Breast epithelium (tissue), 4 donors: ENCODE measurements at places on chromosomes 2 and 18. TPM values are rescaled to one million over a fixed set of nuclear protein-coding genes. Genes with fewer than 3 reads are reported as not detected.
A peak's percentile ranks its signal among the peaks of the same experiment; 100 is the strongest.

GRCh38 chr2:226489775-226490541 lies 309.7 kb downstream of the IRS1 start:
- no peak for DNase-seq
- no peaks in the 10 kb centered on the region for H3K36me3 ChIP-seq
- H3K27me3 ChIP-seq, result no peaks in the 10 kb centered on the region

DNA sequence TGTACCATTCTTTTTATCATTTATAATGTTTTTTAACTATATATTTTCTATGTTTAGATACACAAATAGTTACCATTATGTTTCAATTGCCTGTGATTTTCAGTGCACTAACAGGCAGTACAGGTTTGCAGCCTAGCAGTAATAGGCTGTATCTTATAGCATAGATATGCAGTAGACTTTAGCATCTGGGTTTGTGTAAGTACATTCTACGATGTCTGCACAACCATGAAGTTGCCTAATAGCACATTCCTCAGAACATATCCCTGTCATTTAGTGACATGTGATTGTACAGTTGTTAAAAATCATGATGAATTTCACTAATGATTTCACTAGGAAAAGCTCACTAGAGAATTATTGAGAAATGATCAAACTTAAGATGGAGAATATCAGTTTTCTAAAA lies 884.6 kb downstream of the DPP10 start:
- no peaks in the 10 kb centered on the region for H3K27me3 ChIP-seq
- H3K27ac ChIP-seq, result no peak overlapping the region
- H3K4me3 ChIP-seq, result no peak overlapping the region
- no peaks in the 10 kb centered on the region for H3K4me1 ChIP-seq
- H3K36me3 ChIP-seq, result no peaks in the 10 kb centered on the region

- H3K4me1 ChIP-seq, result no peaks in the 10 kb centered on the region
- no peaks in the 10 kb centered on the region for H3K36me3 ChIP-seq
These were observed 32.1 kb downstream of the MAP4K4 start for GRCh38 chr2:101729521-101730190.

GRCh38 chr2:95002498-95002897 lies 23.0 kb upstream of the MAL start:
- H3K27ac ChIP-seq, result no peak overlapping the region
- H3K4me1 ChIP-seq, result no peaks in the 10 kb centered on the region
- H3K27me3 ChIP-seq, result no peaks in the 10 kb centered on the region
- H3K4me3 ChIP-seq, result no peak overlapping the region

DNA sequence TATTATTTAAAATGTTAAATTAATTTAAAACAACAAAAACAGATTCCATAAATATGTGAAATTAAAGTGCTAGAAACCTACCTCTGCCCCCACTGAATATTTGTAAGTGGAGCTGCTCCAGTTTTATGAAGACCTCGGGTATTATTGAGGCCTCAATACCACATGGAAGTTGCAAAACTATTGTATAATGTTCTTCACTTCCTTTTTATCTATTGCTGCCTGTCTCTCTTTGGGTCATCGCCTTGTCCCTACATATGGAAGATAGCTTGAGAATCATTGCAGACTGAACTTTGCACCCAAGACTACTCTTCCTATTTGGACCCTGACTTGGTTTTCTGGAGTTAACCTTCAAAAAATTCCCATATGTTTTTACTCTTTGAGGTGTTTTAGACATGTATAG lies 212.1 kb upstream of the NETO1 start:
- H3K27me3 ChIP-seq, result no peaks in the 10 kb centered on the region
- DNase-seq, result no peak
- H3K36me3 ChIP-seq, result no peaks in the 10 kb centered on the region
- H3K4me3 ChIP-seq, result no peak overlapping the region
- H3K4me1 ChIP-seq, result no peaks in the 10 kb centered on the region

- H3K4me1 ChIP-seq, result no peaks in the 10 kb centered on the region
- no peaks in the 10 kb centered on the region for H3K36me3 ChIP-seq
- H3K27me3 ChIP-seq, result no peaks in the 10 kb centered on the region
- no peak overlapping the region for H3K4me3 ChIP-seq
These were observed 106.6 kb downstream of the CTNNA2 start for GRCh38 chr2:79619442-79619841.

GRCh38 chr2:191032588-191033429 lies 18.8 kb upstream of the STAT1 start:
- DNase-seq, result no peak
- no peaks in the 10 kb centered on the region for H3K4me1 ChIP-seq
- H3K36me3 ChIP-seq, result no peaks in the 10 kb centered on the region
- H3K27ac ChIP-seq, result no peak overlapping the region
- no peak overlapping the region for H3K4me3 ChIP-seq
- H3K27me3 ChIP-seq, result no peaks in the 10 kb centered on the region

DNA sequence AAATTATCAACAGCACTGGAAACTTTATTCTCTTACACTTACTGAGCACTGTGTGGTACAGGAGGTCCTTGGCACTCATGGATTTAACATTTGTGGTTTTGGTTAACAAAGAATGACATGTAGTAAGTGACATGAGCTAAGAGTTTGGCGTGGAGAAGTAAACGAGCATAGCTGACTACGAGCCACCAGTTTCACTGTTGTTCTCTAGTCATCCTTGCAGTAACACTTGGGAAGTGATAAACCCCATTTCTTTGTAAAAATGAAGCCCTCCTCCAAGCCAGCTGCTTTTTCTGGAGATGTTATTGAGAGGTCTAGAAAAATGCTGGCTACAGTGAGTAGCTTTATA lies 32.7 kb downstream of the QPCT start:
- H3K4me1 ChIP-seq, result no peaks in the 10 kb centered on the region
- peak; percentile 40 for DNase-seq
- H3K27me3 ChIP-seq, result no peaks in the 10 kb centered on the region
- no peaks in the 10 kb centered on the region for H3K36me3 ChIP-seq

- no peaks in the 10 kb centered on the region for H3K4me1 ChIP-seq
- no peaks in the 10 kb centered on the region for H3K36me3 ChIP-seq
- H3K27me3 ChIP-seq, result no peaks in the 10 kb centered on the region
- H3K4me3 ChIP-seq, result no peak overlapping the region
- no peak overlapping the region for H3K27ac ChIP-seq
These were observed 617.7 kb upstream of the CDH2 start for GRCh38 chr18:28794459-28795245.

DNA sequence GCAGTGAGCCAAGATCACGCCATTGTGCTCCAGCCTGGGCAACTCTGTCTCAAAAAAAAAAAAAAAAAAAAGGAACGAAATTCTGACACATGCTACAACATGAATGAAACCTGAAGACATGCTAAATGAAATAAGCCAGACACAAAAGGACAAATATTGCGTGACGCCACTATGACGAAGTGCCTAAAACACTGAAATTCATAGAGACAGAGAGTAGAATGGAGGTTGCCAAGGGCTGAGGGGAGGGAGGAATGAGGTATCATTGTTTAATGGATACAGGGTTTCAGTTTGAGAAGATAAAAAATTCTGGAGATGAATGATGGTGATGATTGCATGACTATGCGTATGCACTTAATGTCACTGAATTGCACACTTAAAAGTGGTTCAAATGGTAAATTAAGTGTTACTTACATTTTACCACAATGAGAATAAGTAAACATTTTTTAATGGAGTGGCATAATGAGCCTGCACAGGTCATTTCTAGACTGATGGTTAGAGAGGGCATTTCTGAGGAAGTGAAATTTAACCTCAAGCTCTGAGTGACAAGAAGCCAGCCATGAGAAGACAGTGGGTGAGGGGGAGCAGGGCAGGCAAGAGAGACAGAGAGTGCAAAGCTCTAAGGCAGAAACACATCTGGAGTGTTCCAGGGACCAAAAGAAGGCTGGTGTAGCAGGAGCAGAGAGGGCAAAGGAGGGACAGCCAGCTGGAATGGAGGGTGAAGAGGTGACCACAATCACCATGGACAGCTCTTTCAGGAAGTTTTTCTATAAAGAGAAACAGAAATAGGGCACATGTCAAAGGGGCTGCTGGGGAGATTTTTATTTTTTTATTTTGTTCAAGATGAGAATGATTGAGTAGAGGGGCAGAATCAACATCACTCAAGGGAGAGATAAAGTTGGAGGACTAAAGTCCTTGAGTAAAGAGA lies 20.6 kb upstream of the EXOC6B start:
- H3K36me3 ChIP-seq, result no peaks in the 10 kb centered on the region
- no peak for DNase-seq
- H3K4me3 ChIP-seq, result no peak overlapping the region
- peaks cover 5% of the 10 kb centered on the region for H3K27me3 ChIP-seq
- no peaks in the 10 kb centered on the region for H3K4me1 ChIP-seq
- H3K27ac ChIP-seq, result no peak overlapping the region

DNA sequence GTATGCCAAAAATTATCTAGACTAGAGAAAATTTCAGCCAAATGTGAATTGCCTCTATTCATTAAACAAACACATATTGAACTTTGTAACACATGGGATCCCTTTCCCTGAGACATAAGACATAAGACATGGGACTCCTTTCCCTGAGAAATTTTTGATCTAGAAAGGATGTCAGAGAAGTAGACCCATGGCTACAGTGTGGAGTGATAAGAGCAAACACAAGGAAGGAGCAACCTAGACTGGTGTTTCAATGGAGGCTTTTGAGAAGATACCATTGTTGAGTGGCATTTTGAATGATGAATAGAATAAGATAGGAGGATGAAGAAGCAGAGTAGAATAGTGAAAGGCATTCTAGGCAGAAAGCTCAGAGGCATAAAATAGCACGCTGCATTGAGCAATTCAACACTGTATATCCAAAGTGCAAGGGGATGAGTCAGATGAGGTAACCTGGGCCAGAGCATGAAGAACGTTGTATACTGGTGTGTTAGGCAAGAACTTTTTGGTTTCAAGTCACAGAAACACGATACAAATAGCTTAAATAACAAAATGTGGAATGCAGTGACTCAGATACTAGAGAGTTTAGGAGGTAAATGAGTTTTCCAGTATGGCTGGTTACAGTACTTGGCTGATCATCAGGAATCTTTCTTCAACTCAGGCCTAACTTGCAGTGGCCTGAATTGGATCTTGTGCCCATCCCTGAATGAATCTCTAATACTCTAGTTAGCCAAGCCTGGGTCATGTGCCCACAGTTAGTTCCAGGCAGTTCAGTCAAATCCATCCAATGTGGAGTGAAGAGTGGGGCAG lies 129.8 kb upstream of the TANK start:
- no peak overlapping the region for H3K4me3 ChIP-seq
- no peaks in the 10 kb centered on the region for H3K27me3 ChIP-seq
- H3K4me1 ChIP-seq, result no peaks in the 10 kb centered on the region
- H3K36me3 ChIP-seq, result no peaks in the 10 kb centered on the region

DNA sequence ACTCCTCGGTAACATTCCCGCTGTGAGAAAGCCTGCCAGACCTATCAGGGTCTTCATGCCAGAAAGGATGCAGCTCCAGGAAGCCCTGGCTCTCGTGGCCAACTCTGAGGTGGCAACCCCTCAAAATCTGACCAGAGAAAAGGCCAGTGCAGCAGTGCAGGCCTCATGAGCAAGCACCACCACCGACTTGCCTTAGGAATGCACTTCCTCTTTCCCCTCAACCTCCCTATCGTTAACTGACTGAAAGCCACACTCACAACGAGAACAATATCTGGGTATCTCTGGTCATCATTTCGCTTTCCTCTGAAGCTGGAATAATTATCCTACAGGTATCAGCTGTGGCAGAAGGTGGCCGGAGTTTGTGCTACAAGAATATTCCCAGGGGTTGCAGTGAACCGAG lies 101.4 kb upstream of the POU3F3 start:
- peaks cover 6% of the 10 kb centered on the region for H3K27me3 ChIP-seq
- H3K27ac ChIP-seq, result no peak overlapping the region
- no peak for DNase-seq
- H3K36me3 ChIP-seq, result no peaks in the 10 kb centered on the region
- H3K4me1 ChIP-seq, result no peaks in the 10 kb centered on the region

DNA sequence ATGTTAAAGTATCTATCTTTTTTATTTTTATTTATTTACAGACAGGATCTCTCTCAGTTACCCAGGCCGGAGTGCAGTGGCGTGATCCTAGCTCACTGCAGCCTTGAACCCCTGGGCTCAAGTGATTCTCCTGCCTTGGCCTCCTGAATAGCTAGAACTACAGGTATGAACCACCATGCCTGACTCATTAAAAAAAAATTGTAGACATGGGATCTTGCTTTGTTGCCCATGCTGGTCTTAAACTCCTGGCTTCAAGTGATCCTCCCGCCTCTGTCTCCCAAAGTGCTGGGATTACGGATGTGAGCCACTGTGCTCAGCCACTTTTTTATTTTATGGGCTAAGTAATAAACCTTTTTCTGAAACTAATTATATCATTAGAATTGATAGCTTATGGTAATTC lies 7.1 kb downstream of the MFSD6 start:
- H3K27me3 ChIP-seq, result no peaks in the 10 kb centered on the region
- H3K27ac ChIP-seq, result no peak overlapping the region
- no peak for DNase-seq

- no peak for DNase-seq
- H3K27ac ChIP-seq, result no peak overlapping the region
- H3K36me3 ChIP-seq, result no peaks in the 10 kb centered on the region
- no peaks in the 10 kb centered on the region for H3K4me1 ChIP-seq
- no peaks in the 10 kb centered on the region for H3K27me3 ChIP-seq
These were observed 11.8 kb upstream of the FN1 start for GRCh38 chr2:215447673-215448081.

Gene PMS1
- 18.1 TPM for total RNA-seq

Gene MREG
- total RNA-seq, result 30.1 TPM

Gene ZFP36L2
- total RNA-seq, result 155 TPM

Gene MYL1
- total RNA-seq, result not detected

Gene TUBB8B
- 0.66 TPM for total RNA-seq

Gene LRP2
- total RNA-seq, result 60.4 TPM

Gene DCDC2C
- 0.59 TPM for total RNA-seq

Gene OBSL1
- 73.1 TPM for total RNA-seq
